ENCODE measurements at places on chromosomes 12 and 14. TPM values are rescaled to one million over a fixed set of nuclear protein-coding genes. Genes with fewer than 3 reads are reported as not detected.

Gene FGF6
- total RNA-seq: not detected

Gene LRRIQ1
- 0.43 TPM for total RNA-seq

Gene GLS2
- total RNA-seq: not detected

Gene FAIM2
- total RNA-seq: under 0.01 TPM

All from placental epithelial cell (primary cell).